Right lobe of liver (tissue), 6 donors: ENCODE measurements at places on chromosomes 2 and 18.

DNA sequence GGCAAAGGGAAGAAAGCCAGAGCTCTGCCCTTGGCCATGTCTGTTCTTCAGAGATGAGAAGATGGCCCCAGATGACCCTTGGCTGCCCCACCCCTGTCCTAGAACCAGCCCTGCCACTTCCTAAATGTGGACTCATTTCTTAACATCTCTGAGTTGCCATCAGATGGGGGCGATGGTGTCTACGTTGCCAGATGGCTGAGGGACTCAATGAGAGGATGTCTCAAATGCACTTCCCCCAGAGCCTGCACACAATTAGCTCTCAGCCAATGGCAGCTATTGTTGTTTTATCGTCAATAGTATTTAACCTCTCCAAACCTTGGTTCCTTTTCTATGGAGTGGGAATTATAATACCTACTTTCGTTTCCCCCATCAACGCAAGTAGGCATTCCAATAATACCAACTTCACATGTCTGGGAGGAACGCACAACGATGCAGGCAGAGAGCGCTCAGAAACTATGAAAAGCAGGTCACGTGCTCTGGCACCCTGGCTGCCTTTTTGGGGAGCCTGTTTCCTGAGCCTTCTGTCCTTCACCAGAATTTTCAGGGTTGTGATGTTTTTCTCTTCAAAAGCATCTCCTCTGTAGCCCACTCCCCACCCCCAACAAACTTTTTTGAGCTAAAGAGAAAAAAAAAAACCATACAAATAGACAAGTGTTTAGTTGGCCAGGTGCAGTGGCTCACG lies 100.3 kb downstream of the MCFD2 start:
- no peak for DNase-seq

DNA sequence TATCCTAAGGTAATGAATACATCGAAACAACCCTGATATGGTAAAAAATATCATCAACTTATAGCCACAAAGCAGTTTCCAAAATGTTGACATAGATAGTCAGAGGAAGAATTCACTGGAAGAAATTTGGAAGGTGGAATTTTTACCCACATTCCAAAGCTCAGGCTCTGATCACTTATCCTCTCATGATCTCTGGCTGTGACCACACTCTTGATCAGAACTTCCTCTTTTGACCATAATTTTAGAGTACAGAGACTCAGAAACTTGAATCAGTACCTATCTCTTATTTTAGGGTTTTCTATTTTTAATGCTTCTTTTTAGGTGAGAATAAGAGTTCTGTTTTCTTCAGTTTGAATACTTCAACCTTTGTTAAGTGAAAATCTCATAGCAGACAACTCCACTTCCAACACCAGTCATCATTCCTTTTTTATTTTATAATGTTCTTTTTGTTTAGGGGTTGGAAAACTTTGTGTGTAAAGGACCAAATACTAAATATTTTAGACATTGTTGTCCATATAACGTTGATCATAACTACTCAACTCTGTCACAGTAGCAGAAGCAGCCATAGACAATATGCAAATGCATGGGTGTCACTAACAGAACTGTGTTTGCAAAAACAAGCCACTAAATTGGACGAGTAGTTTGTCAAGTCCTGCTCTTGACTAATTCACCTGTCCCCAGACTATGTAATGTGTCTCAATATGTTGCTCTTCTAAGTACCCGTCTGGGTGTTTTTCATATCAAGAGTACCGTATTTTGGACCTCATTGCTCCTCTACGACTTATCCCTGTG lies 891.6 kb upstream of the CRIM1 start:
- no peak for DNase-seq

GRCh38 chr2:48131539-48132270 lies 225.4 kb upstream of the FBXO11 start:
- DNase-seq = no peak

DNA sequence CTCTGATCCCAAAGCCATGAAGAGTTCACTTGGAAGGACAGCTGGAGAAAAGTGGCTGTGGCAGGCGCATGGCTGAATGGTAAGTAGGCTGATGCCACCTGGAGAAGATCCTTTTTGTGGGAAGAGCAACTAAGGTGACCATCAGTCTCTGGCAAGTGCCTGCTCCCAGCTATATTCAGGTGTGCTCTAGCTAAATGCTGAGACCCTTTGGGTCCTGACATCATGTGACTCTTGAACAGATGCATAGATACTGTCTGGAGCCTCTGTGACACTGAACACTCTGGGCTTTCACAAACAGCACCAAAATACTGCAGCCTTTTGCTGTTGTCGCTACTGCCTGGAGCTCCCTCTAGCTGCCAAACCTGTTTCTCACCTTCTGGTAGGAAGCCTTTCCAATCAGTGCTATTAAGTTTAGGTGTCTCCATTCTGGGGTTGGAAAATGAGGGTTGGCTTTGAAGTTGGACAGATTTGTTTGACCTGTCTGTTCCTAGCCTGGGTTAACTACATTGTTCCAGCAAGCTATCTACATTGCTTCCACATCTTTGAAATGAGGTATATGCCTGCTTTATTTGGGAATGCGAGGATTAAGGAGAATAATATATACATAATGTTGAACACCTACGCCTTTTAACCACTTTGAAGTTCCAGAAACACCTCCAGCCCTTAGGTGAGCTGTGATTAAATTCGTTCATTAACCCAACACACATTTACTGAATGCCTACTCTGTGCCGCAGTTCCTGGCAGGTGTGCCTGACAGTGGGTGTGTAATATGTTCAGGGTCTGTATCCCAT lies 3.1 kb downstream of the EGR4 start:
- no peak for DNase-seq

GRCh38 chr2:172843902-172844715 lies 108.5 kb downstream of the RAPGEF4 start:
- no peak for DNase-seq

DNA sequence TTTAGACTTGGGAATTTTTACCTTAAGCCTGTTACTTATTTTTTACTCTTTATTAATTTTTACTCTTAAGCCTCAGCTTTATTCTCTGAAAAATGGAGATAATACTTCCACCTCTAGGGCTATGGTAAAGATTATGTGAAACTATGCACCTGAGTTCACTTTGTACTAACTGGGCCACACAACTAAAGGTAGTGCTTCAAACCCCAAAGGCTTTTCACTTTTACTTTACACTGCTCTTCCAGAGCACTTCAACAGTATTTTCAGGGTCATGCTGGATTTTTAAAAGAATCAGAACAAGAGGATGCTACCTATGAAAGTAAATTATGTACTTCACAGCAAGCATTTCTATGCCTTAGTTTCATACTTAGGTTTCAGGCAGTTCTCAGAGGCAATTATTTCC lies 27.8 kb downstream of the MEX3C start:
- DNase-seq = no peak

DNA sequence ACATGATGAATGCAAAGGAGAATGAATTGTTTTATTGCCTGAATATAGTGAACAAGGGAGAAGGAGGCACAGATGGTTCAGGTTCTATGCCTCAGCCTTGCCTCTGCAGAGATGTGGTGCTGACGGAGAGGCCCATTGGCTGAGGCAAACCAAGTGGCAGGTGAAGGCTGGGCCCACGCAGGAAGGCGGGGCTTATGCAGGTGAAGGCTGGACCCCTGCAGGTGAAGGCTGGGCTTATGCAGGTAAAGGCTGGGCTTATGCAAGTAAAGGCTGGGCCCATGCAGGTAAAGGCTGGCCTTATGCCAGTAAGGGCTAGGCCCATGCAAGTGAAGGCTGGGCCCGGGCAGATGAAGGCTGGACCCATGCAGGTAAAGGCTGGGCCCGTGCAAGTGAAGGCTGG lies 414.7 kb downstream of the LRATD1 start:
- no peak for DNase-seq
